ENCODE measurements at places on chromosomes 3 and 15.
A peak's percentile ranks its signal among the peaks of the same experiment; 100 is the strongest.

GRCh38 chr3:148903022-148903442 is 37.9 kb downstream of the CPA3 start:
- DNase-seq = no peak

DNA sequence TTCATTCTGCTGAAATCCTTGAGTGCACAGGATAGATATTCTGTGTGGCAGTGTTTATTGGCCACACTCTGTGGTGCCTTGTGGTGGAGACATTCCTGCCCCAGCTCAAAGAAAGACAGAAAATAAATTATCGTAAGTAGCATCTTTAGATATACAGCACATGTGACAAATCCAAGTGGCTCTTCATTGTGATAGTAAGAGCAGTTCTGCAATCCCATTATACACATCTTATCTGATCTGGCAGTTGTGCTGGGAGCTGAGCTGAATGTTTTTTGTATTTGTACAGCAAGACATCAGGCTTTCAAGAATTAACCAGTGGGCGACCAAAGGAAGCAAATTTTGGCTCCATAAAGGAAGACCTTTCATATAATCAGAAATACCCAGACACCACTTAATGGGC is 235.3 kb upstream of the MRPL3 start:
- DNase-seq = peak; percentile 36

GRCh38 chr3:100756441-100756840 is 47.1 kb downstream of the TFG start:
- no peak for DNase-seq

DNA sequence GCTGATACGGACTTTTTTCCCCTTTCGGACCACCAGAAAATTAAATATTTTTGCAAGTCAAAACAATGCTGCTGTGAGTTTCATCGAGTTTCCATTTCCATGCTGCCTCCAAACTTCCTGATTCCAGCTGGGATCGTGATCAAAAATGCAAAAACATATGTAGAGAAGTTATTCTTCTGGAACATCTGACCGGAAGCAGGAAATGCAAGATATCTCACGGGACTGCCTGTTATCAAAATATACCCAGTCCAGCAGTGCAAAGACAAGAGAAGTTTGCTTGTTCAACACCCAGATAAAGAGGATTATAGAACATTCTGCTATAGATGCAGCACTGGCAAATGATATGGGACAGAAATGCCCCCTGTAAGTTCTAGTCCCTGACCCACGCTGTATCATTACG is 726.7 kb upstream of the NR2F2 start:
- no peak for DNase-seq

- no peak for DNase-seq
These were observed 14.2 kb downstream of the OXNAD1 start for GRCh38 chr3:16279010-16279801.

DNA sequence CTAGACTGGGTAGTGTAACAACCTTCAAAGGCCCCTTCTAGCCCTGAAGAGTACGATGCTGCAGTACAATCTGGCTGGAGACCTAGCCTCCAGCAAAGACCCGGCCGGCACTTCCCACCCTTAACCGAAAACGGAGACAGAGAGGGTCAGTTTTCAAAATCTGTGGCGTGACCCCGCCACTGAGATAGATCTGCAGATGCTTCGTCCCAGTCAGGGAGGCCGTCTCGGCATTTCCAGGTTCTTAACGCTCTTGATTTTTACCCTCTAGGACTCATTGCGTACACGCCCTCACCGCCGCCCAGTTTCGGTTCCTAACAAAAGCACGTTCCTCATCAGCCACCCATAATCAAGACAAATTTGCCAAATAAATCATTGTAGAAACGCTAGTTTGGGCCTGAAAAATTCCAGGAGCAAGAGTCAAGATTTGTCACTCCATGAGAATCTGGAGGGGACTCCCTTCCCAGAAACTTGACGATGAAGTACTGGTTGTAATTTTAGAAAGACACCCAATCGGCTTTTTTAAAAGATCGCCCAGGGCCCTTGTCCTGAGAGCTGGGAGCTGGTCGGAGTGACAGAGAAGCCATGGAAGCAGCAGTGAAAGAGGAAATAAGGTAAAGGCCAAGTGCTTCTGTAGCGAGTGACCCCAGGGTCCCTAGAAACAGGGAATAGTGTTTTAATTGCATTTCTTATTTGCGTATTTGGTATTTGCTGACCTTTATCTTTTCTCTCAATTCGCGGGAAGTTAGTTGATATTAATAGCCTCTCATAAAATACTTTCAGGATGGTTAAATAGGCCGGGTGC is 868 bp upstream of the TMEM87A start:
- DNase-seq = peak; percentile 22

DNA sequence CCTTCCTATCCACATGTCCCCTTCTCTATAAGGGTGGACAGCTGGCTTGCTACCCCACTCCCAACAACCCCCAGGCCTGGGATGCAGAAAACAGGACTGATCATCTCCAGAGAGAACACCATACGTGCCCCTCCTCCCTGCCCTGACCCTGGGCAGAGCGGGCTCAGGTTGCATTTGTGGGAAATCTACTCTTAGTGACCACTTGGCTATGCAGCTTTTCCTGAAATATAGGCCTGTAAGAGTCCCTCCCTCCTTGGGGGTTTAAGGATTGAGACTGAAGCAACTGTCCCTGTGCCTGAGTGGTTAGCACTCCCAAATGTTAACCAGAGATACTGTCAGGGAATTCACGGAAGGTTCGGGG is 11.7 kb downstream of the SH2D7 start:
- no peak for DNase-seq

GRCh38 chr15:23910030-23910429 is 222.9 kb upstream of the NDN start:
- no peak for DNase-seq

GRCh38 chr3:177476495-177476894 is 279.2 kb upstream of the TBL1XR1 start:
- no peak for DNase-seq

DNA sequence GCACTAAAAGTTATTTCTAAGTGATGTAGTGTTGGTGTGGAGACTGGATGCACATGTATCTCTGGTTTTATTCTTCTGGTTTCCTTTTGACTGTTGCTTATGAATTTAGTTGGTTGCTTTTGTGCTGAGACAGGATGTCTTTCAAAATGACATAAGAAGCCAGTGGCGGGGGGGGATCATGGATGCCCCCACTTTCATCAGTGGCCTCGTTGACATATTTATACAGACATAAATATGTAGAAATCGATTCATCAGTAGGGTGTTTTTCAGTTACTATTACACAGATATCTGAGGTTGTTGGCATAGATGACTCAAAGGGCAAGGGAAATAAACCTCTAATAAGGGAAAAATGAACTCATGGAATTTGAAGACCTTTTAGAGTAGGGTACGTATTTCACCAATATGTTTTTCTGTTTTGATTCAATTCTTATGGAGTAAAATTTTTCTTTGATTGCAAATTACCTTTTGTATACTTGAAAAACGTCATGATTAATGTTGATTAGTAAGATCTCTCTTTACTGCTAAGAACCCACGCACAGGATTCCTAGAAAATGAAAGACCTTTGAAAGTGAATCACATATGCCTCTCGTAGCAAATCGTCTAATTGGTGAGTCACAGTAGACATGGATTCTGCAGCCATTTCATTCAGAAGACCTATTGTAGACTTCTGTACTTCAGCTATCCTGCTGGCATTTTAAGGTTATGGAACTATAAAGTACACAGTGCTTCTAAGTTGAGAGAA is 97.4 kb upstream of the RBMS3 start:
- no peak for DNase-seq

GRCh38 chr3:130546920-130547679 is 30.1 kb downstream of the COL6A6 start:
- no peak for DNase-seq

- no peak for DNase-seq
These were observed 191.1 kb downstream of the IL20RB start for GRCh38 chr3:137148917-137149316.

DNA sequence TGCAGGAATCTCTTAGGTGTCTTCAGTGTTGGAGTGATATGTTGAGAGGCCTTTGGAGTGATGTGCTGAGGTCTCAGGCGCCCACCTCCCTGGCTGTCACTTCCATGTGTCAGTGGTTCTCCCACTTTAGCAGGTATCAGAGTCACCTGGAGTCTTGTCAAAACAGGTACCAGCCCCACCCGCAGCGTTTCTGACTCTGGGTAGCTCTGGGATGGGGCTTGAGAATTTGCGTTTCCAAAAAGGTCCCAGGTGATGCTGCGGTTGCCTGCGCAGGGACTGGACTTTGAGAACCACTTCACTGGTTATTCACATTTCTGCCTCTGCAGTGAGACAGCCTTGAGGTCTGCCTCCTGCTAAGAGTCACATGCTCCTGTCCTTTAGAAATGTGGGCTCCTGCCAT is 15.5 kb downstream of the UMPS start:
- no peak for DNase-seq

DNA sequence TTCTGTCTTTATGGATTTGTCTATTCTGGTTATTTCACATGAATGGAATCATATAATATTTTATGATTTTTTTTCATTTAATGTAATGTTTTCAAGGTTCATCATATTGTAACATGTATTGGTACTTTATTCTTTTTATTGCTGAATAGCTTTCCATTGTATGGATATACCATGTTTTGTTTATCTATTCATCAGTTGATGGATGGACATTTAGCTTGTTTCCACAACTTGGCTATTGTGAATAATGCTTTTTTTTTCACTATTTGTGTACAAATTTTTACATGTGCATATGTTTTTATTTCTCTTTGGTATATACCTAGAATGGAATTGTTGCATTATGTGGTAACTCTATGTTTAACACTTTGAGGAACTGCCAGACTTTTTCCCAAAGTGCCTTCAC is 64.7 kb downstream of the PFN2 start:
- no peak for DNase-seq

- DNase-seq = no peak
These were observed 4.1 kb downstream of the KNL1 start for GRCh38 chr15:40598126-40598525.

DNA sequence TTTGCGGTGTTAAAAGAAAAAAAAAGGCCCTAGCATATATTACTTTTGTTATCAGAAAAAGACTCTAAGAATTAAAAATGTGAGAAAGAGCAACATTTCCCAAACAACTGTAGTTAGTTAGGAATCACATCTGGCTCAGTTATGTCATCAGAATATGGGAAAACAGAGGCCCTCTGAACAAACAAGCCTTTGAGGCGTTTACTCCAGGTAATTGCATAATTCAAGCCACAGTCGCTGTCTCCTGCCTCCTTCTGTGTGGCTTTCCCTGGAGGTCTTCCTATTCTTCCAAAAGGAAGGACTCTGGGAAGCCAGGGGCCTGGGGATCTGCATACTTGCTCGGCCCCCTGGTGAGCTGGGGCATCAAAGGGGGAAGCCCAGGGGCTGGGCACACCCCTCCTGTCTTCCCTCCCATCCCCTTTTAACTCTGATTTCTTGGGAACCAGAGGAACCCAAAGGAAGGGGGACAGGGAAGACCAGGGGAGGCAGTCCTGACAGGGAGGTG is 3.7 kb upstream of the FAM107A start:
- no peak for DNase-seq

- no peak for DNase-seq
These were observed 10.9 kb upstream of the BCL2A1 start for GRCh38 chr15:79981831-79982455.

DNA sequence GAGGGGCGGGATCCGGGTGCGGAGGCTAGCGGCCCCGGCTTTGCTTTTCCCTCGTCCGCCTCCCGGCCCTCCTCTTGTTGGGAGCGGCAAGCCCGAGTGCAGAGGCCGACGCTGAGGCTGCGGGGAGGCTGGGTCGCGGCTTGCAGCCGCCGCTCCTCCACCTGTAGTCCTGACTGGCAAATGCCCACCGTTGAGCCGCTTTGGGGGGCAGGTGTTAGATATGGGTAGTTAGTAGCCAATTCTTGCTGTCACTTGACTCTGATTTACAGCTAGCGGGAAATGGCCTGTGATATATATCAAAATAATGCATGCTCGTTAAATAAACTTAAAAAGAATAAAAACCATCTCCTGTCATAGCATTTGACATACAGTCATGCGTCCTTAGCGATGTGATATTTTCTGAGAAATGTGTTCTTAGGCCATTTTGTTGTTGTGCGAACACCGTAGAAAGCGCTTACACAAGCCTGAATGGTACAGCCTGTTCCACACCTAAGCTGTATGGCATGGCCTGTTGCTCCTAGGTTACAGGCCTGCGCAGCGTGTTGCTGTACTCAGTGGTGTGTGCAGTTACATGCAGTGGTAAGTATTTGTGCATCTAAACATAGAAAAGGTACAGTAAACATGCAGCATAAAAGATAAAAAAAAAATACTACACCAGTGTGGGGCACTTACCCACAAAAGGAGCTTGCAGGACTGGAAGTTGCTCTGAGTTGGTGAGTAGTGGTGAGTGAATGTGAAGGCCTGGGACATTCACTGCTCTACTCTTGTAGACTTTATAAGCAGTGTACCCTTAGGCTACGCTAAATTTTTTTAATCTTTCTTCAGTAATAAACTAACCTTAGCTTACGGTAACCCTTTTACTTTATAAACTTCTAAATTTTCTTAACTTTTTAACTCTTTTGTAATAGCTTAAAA is 873 bp downstream of the CAPN7 start:
- DNase-seq = no peak

- no peak for DNase-seq
These were observed 481 bp downstream of the ADAMTS17 start for GRCh38 chr15:100341239-100341749.

DNA sequence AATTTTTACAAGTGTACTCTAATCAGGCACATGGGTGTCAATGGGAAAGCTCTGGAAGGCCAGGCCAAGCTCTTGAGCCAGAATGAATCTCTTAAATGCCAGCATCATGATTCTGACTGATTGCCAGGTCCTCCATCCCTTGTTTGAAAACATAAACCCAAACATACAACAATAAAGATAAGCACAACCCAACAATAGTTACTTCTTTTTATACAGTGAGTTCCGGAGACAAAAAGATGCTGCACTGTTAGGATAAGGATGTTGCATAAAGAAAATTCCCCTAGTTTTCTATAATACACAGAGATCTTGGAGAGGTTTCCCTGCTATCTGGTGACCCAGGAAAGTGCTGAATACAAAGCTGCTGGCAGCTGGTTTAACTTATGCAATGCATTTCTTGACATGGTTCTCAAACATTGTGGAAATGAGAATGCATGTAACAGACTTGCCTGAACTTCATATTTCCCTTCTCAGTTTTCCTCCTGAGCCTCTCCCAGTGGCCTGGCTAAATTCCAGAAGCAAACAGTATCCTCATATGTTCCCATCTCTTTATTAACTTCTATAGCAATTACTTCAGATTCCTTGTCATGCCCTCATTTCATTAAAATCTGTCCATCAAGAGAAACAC is 180.1 kb upstream of the PRICKLE2 start:
- no peak for DNase-seq

Measured in NCI-H187 (cell line).